EL (cell line): ENCODE measurements at places on chromosomes 5 and 9.

- DNase-seq: peak; percentile 54
Observed at GRCh38 chr5:177111720-177112394, 21.7 kb upstream of the NSD1 start.

DNA sequence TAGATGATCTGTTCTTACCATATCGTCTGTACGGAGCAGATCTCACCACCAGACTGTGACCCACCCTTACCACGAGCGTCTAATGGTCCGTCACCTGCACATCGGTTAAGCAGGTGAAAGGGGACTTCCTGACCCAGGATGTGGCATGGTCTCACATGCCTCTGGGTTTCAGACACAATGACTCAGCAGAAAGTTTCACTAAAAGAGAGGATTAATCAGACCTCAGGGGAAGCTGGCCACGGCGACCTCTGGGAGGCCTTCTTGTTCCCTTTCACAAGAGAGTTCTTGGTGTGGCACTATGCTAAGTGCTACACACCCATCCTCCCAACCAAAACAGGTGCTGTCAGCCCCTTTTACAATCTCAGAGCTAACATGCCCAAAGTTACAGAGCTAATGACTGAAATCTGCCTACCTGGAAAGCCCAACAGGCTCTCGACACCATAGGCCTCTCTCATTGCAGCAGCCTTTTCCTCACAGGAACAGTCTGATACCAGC is 41.6 kb downstream of the ADAMTS12 start:
- DNase-seq: peak; percentile 74

GRCh38 chr5:141001446-141001843 is 35.2 kb downstream of the PCDHAC2 start:
- DNase-seq: no peak

DNA sequence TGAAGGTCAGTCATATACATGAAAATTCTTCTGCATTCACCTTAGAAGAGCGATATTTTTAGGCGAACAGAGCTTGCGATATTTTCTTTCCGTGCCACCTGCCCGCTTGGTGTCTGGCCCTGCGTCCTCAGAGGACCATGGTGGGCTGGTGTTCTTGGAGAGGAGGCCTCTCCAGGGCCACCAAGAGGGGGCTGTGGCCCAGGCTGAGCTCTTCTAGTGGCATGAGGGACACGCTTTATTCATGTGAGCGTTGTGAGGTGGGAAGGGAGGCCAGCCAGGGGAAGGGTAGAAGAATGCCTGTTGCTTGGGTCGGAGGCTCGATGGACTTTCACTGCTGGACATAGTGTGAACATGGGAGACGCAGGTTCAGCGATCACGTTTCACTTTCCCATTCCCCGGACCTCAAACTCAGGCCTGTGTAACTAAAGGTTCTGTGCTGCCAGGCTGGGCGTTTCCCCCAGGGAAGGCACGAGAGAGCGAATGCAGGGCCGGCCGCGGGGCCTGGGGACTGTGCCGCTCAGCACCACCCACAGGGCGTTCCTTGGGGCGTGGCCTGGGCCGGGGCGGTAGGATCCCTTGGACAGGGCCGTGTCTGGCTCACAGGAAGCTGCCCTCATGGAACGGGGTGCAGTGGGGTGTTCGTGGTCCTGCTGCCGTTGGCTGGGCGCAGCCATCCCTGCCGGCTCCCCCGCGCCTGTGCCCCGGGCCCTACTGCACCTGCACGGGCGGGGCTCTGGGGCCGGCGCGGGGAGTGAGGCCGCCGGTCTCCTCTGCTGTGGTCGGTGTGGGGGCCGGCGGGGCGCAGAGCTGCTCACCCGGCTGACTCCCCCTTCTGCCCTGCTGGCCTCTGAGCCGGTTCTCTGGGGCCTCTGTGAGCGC is 40.7 kb upstream of the CLPTM1L start:
- DNase-seq: peak; percentile 60

- DNase-seq: no peak
Observed at GRCh38 chr5:157295247-157295646, 29.3 kb downstream of the CYFIP2 start.

GRCh38 chr5:172529896-172530295 is 75.6 kb upstream of the SH3PXD2B start:
- no peak for DNase-seq

- no peak for DNase-seq
Observed at GRCh38 chr9:111231801-111232580, 98.0 kb downstream of the OR2K2 start.

- DNase-seq: no peak
Observed at GRCh38 chr5:87850843-87851242, 417.8 kb downstream of the TMEM161B start.

GRCh38 chr9:113154946-113155345 is 4.1 kb downstream of the SLC31A2 start:
- DNase-seq: no peak

- no peak for DNase-seq
Observed at GRCh38 chr9:114818178-114818577, 12.3 kb upstream of the TNFSF15 start.

- no peak for DNase-seq
Observed at GRCh38 chr9:105858006-105858690, 163.8 kb downstream of the TMEM38B start.

GRCh38 chr5:55771175-55771655 is 33.4 kb downstream of the DDX4 start:
- no peak for DNase-seq

GRCh38 chr9:87686520-87687090 is 39.3 kb upstream of the CTSL start:
- no peak for DNase-seq

DNA sequence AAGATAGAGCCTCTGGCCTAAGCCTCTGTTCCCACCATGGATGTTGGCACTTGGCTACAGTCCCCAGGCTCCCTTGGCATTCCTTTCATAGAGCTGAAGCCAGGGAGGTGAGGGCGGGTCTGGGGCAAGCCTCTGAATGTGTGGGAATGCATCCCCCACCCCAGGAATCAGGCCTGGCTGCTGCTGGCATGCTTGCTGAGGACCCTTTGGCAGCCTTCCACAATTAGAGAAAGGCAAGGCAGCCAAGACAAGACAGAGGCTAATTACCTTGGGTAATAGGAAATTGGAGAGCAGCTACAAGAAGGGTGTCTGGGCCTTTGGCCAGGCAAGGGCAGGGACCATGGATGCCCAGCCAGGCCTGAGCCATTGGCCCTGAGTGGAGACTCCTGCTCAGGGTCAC is 204.4 kb upstream of the TRIM32 start:
- no peak for DNase-seq

GRCh38 chr9:69097923-69098593 is 62.5 kb downstream of the FXN start:
- DNase-seq: no peak

DNA sequence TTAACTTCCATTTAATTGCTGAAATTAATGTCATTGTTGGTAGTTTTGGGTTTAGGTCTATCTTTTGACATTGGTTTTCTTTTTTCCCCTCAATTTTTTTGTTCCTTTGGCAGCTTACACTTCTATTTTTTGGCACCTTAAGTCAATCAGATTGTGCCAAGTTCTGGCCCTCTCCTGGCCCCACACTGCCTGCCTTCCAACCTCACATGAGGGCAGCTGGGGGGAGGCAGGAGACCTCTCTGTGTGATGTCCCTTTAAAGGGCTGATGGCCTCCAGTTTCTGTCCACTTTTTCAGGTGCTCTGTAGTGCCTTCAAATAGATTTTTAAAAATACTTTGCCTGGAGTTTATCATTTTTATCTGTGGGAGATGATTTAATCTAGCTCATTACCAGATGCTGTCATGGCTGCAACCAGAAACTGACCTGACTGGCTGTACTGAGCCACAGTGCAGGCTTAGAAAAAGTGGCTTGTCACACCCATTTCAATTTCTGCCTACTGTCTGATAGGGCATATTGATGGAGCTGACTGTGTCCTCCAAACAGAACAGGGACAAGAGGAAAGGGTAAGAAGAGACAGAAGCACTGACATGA is 196.6 kb downstream of the FANCC start:
- no peak for DNase-seq

DNA sequence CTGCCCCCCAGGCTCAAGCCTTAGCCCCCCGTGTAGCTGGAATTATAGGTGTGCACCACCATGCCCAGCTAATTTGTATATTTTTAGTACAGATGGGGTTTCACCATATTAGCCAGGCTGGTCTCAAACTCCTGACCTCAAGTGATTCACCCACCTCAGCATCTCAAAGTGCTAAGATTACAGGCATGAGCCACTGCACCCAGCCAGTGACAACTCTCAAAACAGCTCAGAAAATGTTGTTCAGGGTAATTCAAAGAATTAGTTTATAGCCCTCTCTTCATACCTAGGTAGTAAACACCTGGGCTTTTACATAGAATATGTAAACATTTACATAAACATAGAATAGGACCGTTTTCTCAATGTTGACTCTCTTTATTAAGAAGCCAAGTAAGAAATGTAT is 168.7 kb downstream of the ENC1 start:
- peak; percentile 20 for DNase-seq

- DNase-seq: peak; percentile 80
Observed at GRCh38 chr5:9765419-9766140, 135.4 kb upstream of the TAS2R1 start.

DNA sequence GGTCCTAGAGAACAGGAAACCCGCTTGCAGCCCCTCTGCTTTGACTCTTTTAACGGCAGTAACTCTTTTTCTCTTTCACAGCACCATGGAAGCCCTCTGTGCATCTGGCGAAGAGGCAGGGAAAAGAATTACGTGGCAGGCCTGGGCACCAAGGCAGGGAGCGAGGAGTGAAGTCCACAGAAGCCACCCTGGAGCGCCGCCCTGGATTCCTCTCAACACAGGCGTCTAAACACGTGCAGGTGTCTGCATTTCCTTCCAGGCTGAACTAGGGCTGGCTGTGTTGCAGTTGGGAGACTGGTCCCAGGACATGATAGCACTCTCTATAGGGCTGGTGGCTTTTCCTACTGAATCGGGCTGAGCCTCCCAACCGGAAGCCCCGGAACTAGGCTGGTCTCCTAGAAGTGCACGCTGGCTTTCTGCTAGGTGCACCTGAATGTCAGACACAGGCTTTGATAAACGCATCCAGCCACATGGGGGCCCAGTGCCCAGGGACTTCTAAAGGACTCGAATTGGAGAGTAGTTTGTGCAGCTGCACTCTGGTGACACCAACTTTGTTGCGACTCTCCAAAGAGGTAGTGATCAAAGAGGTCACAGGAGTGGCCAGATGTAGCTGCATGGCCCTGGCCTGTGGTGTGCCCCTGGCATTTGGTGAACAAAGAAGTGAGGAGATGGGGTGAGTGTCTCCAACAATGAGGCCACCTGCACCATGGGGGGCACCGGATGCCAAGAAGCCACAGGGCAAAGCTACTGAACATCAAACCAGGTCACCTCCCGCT is 54.5 kb downstream of the AK8 start:
- DNase-seq: no peak

DNA sequence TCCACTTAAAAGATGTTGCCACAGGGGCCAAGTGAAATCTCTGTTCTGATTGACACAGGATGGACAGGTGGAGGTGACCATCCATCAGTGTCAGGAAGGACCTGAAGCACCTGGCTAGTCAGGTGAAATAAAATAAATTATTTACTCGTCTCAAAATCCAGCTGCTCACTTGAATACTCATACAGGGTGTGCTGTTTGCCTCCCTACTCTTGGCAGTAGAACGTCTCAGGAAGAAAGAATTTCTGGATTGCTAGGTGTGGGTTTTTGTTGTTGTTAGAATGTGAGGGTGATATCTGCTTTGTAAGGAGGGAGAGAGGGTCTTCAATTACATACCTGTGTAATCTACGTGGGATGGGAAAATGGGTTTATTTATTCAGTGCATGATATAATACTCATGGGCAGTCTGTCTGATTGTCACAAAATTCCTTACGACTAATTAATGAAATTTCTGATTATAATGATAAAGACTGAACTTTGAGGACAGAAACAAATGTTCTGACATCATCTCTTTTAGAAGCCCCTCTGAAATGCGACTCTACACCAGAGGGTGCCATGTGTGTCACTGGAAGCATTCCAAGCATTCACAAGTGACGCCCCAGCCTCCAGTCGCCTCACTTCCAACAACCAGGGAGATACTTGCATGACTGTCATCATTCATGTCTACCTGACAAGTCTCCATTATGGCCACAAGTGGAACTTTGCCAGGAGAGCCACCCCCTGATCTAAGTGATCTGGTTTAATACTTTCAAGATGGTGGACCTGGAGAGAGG is 218.4 kb downstream of the GAPVD1 start:
- DNase-seq: no peak

- no peak for DNase-seq
Observed at GRCh38 chr5:109030360-109031143, 282.9 kb downstream of the FER start.

DNA sequence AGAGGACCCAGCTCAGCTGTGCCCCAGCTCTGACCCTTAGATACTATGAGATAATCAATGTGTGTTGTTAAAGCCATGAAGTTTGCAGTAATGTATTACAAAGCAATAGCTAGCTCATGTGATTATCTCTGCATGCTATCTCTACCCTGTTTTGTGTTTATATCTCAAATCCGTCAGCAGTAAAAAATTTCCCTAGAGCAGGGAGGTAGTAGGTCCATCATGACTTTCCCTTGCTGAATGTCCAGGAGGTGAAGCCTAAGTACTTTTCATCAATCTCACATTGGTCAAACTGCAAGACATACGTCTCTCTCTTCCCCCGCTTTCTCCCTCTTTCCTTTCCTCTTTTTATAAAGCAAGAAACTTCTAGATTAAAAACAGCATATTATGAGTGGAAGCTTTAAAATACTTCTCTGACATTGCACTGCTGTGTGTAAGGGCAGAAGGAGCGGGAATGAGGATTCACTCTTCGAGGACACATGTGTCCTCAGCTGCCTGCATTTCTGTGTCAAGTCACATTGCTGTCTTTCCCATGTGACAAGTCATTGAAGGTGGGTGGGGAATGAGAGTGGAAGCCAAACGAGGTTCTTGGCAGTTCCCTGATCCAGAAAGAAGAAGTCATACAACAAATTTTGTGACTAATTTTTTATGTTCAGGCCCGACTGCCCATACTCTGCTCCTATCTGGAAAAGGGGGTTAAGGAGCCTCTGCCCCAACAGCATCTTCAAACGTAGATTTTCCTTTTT is 93.1 kb upstream of the RETREG1 start:
- DNase-seq: no peak

- DNase-seq: no peak
Observed at GRCh38 chr9:69232135-69232534, 58.1 kb downstream of the TJP2 start.

GRCh38 chr5:95895771-95896170 is 65.9 kb downstream of the ELL2 start:
- no peak for DNase-seq

GRCh38 chr5:177985430-177986040 is 10.5 kb downstream of the PROP1 start:
- no peak for DNase-seq

DNA sequence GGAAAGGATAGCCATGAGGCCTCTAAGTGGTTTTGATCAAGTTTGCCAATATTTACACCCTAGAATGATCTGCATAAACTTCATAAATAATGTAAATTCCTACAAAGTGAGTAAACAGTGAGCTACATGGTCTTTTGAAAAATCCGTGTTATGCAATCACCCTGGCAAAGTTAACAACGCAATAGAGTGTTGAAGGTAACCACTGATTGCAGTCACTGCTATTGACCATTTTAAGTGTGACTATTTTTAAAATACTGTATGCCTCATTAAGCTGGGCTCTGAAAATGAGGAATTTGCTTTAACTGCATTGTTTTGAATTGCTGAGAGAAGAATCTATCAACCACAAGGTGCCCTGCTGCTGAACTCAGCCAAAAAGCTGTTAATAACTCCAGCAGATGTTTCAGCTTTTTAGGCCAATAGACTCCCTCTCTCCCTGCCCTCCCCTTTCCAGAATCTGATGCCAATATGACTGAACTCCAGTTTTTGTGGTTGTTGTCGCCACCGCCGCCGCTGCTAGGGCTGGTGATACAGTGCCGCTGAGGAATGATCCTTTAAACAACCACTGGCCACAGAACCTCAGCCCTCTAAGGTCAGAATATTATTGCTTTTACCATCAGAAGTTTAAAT is 35.3 kb upstream of the SMARCA2 start:
- DNase-seq: peak; percentile 72
